ENCODE measurements at places on chromosomes 4 and X.

DNA sequence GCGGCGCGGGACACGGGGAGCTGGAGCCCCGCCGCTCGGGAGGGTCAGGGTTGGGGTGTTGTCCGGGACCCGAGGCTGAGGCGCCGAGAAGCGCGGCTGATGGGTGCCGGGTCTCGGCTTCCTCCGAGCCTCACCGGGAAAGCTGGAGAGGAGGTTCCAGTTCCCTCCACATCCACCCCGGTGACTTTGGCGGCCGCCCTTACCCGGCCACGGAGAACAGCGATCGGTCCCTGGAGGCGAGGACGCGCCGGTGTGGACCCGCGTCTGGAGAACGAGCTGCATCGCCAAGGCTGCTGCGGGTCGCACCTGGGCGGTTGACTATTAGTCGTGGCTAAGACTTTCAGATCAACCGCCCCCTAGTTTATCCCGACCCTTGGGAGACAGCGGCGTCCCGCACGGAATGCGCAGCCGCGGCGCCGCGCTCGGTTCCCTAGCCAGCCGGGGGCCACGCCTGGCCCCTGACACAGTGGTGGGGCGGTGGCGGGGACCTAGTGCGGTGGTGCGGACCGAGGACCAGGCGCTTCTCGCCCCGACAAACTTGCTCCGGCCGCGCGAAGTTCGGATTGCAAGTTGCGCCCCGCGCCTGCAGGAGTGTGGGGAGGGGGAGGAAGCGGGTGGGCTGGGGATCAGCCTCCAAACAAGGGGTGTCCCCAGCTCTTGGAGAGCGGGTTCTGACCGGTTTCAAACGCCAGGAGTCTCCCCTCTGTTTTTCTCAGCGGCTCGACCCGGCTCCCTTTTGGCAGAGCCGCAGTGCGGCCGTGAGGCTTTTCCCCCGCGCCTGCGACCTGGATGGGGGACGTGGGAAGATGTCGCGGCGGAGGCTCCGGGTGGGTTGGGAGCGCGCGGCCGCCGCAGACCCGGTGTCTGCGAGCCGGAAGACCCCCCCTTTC lies 568 bp downstream of the FHDC1 start:
- H3K27ac ChIP-seq, result no peak overlapping the region
- H3K4me3 ChIP-seq, result peak overlapping the region; percentile 74
- H3K36me3 ChIP-seq, result no peaks in the 10 kb centered on the region
- DNase-seq, result no peak

DNA sequence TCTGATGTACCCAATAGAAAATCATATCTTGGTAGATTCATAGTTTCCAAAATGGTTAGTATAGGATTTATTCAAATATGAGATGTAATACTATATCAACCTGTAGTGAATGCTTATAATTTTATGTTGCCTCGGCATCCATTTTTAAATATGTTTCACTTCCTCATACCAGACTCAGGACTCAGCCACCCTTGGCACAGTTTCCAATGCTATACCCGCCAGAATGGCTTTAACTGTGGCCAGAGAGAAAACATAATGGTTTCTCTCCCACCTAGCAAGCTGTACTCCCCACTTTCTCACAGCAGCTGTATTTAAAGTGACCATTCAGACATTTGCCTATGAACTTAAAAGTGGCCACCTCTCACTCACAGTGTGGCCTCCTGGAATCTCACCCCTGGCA lies 466.6 kb upstream of the PABPC4L start:
- no peaks in the 10 kb centered on the region for H3K27me3 ChIP-seq
- H3K27ac ChIP-seq, result no peak overlapping the region
- no peaks in the 10 kb centered on the region for H3K36me3 ChIP-seq
- H3K4me1 ChIP-seq, result no peaks in the 10 kb centered on the region
- H3K4me3 ChIP-seq, result no peak overlapping the region

DNA sequence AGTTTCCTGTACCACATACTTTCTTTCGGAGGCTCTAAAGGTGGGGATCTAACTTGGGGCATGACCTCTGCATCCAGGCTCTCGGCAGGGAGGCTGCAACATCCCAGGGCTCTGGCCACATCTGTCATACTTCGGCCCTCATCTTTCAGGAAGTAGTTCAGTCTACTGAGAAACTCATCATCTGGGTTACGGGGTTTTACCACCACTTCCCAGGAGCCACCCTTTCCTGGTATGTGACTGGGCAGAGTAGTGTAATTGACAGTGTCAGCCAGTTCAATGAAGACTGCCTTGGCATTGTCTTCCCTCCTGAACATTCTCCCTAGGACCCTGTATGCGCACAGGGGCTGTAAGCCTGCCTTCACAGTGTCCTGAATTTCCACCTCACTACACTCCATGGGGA lies 2.8 kb downstream of the PNMA5 start:
- no peak overlapping the region for H3K27ac ChIP-seq
- no peaks in the 10 kb centered on the region for H3K27me3 ChIP-seq
- H3K4me3 ChIP-seq, result no peak overlapping the region
- no peak for DNase-seq
- no peaks in the 10 kb centered on the region for H3K36me3 ChIP-seq

DNA sequence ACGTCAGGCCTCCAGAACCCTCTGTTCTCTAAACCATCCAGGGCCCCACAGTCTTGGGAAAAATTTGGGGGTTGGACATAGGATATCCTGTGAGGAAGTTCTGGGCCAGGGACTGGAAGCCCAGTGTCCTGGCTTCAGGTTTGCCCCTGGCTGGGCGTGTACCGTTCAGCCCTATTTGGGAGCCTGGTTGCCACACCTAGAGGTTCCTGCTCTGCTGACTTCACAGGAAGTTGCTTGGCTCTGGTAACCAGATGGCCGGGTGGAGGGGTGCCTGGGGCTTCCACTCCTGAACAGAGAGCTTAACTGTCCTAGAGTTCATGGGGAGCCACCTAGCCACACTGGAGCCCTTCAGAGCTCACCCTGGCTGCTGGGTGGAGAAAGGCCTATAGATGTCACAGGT lies 1.1 kb downstream of the TAFAZZIN start:
- peak overlapping the region; percentile 86 for H3K27ac ChIP-seq
- H3K4me3 ChIP-seq, result peak overlapping the region; percentile 81
- no peaks in the 10 kb centered on the region for H3K36me3 ChIP-seq
- DNase-seq, result no peak
- H3K4me1 ChIP-seq, result no peaks in the 10 kb centered on the region

- H3K27me3 ChIP-seq, result peaks cover 6% of the 10 kb centered on the region
- no peaks in the 10 kb centered on the region for H3K4me1 ChIP-seq
- no peaks in the 10 kb centered on the region for H3K36me3 ChIP-seq
- H3K4me3 ChIP-seq, result peak overlapping the region; percentile 36
These were observed 542 bp downstream of the RNF150 start for GRCh38 chr4:141132709-141133145.

- no peaks in the 10 kb centered on the region for H3K27me3 ChIP-seq
- no peak for DNase-seq
- no peaks in the 10 kb centered on the region for H3K36me3 ChIP-seq
- no peaks in the 10 kb centered on the region for H3K4me1 ChIP-seq
- no peak overlapping the region for H3K27ac ChIP-seq
These were observed 474.8 kb downstream of the ZNF674 start for GRCh38 chrX:46070421-46070820.

DNA sequence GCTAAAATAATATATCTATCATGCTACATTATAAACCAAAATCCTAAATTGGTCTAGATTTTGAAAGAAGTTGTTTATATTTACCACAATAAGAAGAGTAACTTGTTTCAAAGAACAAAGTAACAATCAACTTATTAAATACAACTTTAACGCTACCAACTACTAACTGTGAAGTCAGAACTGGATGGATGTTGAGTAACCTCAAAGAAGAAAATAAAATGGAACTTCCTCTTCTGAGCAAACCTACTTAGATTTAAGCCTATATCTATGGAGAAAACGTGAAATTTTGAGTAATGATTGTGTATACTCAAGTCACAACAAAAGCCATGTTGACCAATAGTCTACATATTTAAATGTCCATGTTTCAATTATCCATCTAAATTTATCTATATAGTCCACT lies 25.7 kb downstream of the SH3RF1 start:
- no peaks in the 10 kb centered on the region for H3K27me3 ChIP-seq
- peaks cover 4% of the 10 kb centered on the region for H3K36me3 ChIP-seq
- DNase-seq, result no peak
- H3K4me1 ChIP-seq, result no peaks in the 10 kb centered on the region
- H3K4me3 ChIP-seq, result no peak overlapping the region

DNA sequence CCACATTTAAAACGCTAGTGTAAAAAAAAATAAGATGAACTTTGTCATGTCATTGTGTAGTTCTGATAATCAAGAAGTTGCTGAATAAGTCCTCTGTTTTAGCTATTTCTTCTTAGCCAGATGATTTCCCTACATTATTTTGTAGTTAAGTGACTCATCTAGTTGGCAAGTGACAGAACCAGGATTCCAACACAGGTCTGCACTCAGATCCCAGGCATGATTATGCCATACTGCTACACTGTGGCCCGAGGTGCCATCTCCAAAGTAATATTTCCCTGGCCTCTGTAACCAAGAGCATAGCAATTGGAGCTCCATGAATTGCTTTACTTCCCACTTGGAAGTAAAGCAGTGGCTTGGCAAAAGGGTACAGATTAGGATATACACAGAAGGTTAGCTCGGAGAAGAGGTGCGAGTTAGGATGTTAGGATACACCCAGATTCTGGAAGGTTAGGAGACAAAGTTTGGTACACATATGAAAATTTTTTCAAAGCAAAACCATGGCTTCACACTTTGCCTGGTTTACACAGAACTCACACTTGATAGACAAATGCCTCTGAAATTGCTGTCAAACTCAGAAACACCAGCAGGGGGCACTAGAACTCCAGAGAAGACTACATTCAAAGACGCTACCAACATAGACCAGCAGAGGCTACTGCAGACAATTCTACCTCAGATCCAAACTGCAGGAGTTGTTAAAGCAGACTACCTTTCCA lies 41.4 kb downstream of the SRPX2 start:
- no peaks in the 10 kb centered on the region for H3K27me3 ChIP-seq
- no peak overlapping the region for H3K27ac ChIP-seq
- peaks cover 7% of the 10 kb centered on the region for H3K4me1 ChIP-seq
- H3K4me3 ChIP-seq, result no peak overlapping the region

- H3K36me3 ChIP-seq, result no peaks in the 10 kb centered on the region
- H3K4me1 ChIP-seq, result no peaks in the 10 kb centered on the region
- DNase-seq, result no peak
- H3K27me3 ChIP-seq, result no peaks in the 10 kb centered on the region
- H3K4me3 ChIP-seq, result no peak overlapping the region
These were observed 155.1 kb downstream of the ZNF518B start for GRCh38 chr4:10302096-10302495.

DNA sequence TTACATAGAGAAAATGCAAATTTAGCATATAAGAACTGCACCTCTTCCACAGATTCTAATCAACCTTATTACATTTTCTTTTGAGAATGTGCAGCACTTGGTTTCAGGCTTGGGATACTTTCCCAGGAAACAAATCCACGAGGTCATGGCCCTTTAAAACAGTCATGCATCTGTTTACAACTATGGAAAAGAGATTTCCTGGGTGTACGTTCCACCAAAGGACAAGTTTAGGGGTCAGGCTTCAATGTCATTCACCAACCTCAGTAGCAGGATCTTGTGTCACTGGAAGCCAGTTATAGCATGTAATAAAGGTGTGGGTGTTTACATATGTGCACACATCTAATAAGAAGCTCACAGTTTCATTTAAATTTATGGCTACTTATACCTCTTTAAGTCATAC lies 30.7 kb downstream of the EREG start:
- no peaks in the 10 kb centered on the region for H3K4me1 ChIP-seq
- no peak overlapping the region for H3K27ac ChIP-seq
- H3K4me3 ChIP-seq, result no peak overlapping the region

GRCh38 chrX:129739578-129739977 lies 799 bp downstream of the XPNPEP2 start:
- no peaks in the 10 kb centered on the region for H3K27me3 ChIP-seq
- H3K4me3 ChIP-seq, result no peak overlapping the region
- H3K27ac ChIP-seq, result no peak overlapping the region
- no peaks in the 10 kb centered on the region for H3K36me3 ChIP-seq
- no peak for DNase-seq

DNA sequence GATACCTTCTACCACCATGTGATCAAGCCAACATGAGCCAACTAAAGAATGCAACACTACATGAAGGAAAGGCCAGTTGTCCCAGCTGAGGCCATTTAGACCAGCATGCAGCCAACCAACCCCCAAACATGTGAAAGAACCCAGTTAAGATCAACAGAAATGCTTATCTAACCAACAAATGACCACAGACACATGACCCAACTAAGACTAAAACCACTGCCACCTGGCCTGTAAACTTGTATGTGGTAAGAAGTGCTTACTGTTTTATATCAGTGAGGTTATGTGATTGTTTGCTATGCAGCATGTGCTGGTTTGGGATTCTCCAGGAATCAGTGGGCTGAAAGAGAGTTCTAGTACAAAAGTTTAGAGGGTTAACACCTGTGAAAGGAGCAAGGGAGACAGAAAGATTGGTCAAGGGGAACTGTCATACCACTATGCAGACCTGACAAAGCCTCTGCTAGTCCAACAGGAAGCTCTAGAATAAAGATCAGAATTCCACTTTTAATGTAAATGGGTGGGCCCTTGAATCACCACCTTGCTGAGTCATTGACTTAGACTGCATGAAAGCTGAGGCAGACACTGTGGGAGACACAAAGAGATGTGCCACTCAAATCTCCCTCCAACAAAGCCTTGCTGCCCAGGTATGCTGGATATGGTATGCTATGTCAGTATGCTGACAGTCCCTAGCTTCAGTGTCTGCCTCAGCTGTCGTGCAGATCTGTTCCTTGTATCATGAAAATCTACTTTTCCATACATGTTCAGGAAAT lies 6.1 kb upstream of the SH3D19 start:
- H3K4me1 ChIP-seq, result no peaks in the 10 kb centered on the region
- H3K4me3 ChIP-seq, result no peak overlapping the region
- no peaks in the 10 kb centered on the region for H3K36me3 ChIP-seq
- H3K27ac ChIP-seq, result no peak overlapping the region
- no peak for DNase-seq

DNA sequence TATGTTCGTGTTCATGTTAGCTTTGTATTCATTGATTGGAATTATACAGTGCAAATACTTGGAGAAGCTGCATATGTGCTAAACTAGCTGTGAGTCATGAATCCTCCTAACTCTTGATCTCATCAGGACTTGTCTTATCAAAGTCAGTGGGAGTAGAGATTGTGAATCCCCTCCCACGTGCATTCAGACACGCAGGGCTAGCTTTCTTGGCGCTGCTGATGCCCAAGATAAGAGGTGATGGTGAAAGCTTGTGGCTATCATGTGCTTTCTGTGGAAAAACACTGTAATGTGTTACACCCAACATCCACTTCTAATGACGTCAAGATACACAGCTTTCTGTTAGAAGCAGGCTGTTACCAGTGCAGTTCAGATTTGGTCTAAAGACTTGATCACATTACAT lies 348.7 kb upstream of the HAND2 start:
- no peak overlapping the region for H3K27ac ChIP-seq
- no peaks in the 10 kb centered on the region for H3K36me3 ChIP-seq
- H3K27me3 ChIP-seq, result no peaks in the 10 kb centered on the region
- no peak for DNase-seq
